ENCODE measurements at places on chromosomes 1 and 21. TPM values are rescaled to one million over a fixed set of nuclear protein-coding genes. Genes with fewer than 3 reads are reported as not detected.

HSPA6 gene
- 0.82 TPM for total RNA-seq

OR2T29 gene
- not detected for total RNA-seq

SPRR2B gene
- total RNA-seq, result not detected

S100B gene
- total RNA-seq, result 6.1 TPM

LCE2B gene
- not detected for total RNA-seq

CFHR4 gene
- total RNA-seq, result 0.41 TPM

CD1E gene
- total RNA-seq, result not detected

GBP7 gene
- total RNA-seq, result not detected

LIPI gene
- total RNA-seq, result not detected

GNAT2 gene
- total RNA-seq, result not detected

SELL gene
- total RNA-seq, result 0.82 TPM

NIPAL3 gene
- 13.5 TPM for total RNA-seq

LRRC38 gene
- not detected for total RNA-seq

Data from frontal cortex (tissue), 4 donors.